ENCODE measurements at places on chromosomes 12 and 14.

GRCh38 chr12:109632342-109632741 is 58.7 kb downstream of the MVK start:
- no peak for DNase-seq

- DNase-seq, result no peak
Measured at GRCh38 chr14:68097727-68098126, 278.1 kb downstream of the RAD51B start.

GRCh38 chr12:50220363-50220995 is 53.3 kb upstream of the CERS5 start:
- peak; percentile 76 for DNase-seq

- DNase-seq, result peak; percentile 47
Measured at GRCh38 chr12:25052196-25052913, 103.5 kb upstream of the BCAT1 start.

DNA sequence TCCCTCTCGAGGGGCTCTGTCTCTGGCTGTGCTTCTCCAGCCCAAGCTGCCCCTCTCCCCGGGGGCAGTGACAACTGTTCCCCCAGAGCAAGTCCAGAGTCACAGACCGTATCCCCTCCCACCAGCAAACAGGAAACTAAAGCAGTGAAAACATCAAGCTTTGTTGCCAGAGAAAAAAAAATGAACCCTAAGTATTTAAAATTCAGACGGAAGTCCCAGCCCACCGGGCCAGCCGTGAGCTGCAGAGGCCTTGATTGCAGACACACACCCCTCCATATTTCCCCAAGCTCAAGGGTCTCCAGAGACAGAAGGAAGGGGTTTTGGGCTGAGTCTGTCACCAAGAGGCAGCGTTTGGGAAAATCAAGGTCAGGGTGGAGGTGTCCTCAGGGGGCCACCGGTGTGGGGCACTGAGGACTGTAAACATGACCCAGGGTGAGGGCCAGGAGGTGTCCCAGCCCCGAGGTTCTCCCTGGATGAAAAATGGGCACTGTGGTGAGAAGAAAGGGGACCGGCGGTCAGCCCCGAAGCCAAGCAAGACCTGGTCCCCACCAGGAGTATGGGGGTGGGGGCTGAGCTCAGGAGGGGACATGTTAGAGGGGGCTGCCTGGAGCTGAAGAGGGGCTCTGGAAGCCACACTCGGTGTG is 7.7 kb downstream of the PHETA1 start:
- no peak for DNase-seq

GRCh38 chr12:132803888-132804287 is 24.8 kb downstream of the GOLGA3 start:
- DNase-seq, result no peak

DNA sequence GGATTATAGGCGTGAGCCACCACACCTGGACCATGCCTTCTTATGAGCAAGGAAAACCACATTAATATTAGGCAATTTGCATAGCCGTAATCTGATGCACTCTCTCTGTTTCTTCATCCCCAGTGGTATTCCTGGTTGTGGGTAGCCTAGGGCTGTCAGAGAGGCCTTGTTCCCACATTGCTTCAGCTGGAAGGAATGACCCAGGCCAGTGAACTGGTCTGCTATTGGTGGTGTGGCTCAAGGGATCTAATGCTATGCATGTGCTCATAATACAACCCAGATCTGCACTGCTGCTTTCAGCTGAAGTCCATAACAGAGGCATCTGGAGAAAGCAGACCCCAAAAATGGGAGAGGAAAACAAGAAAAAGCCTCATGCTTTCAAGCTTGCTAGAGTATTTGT is 33.1 kb upstream of the G2E3 start:
- DNase-seq, result no peak

DNA sequence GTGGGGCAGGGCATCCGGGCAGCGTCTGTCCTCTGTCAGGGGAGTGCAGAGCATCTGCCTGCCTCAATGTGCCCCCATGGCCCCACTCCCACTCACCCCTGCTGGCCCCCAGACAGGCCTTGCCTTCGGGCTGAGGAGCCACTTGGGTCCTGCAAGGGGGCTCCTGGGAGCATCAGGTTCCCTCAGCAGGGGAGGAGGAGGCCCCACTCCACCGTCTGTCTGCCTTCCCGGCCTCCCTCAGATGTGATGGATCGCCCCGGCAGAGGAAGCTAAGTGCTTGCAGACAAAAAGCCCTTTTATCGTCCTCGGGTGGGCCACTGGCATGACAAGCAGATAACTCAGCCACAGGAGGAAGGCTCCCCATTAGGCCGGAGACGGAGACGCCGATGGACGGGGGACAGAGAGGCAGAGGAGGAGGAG is 35.1 kb downstream of the NCOR2 start:
- no peak for DNase-seq

- no peak for DNase-seq
Measured at GRCh38 chr14:67853715-67854114, 34.1 kb downstream of the RAD51B start.

- no peak for DNase-seq
Measured at GRCh38 chr12:52590021-52590420, 11.2 kb downstream of the KRT72 start.

- DNase-seq, result no peak
Measured at GRCh38 chr12:15417691-15418090, 95.4 kb downstream of the PTPRO start.

DNA sequence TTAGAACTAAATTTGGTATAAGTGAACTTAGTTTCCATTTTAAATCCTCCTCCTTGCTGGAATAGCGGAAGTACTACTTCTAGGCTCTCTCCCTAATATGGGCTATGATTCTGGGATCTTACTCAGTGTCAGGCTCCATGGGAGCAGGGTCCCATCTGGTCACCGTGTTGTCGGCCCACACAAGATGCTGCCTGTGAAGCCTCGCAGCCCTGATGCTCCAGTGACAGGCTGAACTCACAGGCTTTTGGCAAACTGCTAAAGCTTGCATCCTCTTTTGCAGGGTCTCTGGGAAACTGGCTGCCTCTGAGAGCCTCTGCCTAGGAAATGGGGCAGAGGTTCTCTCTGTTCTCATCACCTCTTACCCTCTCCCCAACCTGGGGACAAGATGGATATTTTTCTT is 88.4 kb downstream of the RPAP3 start:
- no peak for DNase-seq

GRCh38 chr14:74488786-74489397 is 4.2 kb downstream of the NPC2 start:
- DNase-seq, result no peak

DNA sequence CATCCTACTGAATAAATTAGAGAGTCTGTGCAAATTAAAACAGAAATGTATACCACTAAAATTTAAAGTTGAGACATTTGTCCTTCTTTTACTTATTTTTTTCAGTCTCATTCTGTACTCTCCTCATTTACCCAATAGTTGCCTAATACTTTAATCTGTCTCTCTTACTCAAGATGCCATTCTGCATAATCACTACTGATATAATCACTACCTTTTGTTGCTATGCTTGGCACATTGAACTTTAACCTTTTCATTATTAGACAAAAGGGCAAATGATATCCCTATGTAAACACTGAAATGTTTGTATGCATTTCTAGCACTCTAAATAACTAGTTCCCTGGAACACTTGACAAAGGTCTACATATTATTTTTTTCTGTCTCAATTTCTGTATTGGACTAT is 1108.3 kb upstream of the FLRT2 start:
- DNase-seq, result no peak
